Heart left ventricle (tissue), 16 donors: ENCODE measurements at places on chromosomes 4 and X. TPM values are rescaled to one million over a fixed set of nuclear protein-coding genes. Genes with fewer than 3 reads are reported as not detected.

DNA sequence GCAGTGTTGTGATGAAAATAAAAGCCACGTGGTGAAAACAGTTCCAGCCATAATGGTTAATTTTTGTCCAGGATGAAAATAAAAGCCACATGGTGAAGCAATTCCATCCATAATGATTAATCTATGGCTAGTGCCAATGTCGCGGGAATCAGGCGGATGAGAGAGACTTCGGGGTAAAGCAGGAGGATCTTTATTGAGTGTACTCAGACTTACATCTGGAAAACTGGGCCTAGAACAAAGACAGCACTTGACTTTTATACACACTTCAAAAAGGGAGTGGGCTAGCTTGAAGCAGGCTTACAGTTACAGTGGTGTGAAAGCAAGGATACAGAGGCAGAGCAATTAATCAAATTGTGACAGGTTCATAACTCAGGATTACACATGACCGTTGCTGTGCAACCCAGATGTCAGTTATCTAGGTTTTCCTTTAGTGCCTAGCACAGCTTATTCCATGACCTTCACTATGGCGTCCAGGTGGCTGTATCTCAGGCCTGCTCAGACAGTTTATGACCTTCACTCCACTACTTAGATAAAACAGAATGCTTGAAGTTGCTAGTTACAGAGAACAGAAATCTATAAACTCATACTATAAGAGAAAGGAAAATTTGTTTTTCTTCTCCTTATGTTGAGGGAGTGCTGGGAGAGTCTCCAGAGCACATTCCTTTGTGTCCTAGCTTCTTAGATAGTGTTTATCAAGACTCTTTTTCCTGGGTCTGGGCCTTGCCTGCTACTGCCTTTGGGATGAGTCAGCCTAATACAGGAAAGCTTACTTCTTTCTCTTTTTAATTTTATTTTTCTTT lies 5.9 kb upstream of the PLA2G12A start:
- no peak overlapping the region for H3K4me3 ChIP-seq
- H3K27ac ChIP-seq = no peak overlapping the region
- H3K4me1 ChIP-seq = no peaks in the 10 kb centered on the region
- no peaks in the 10 kb centered on the region for H3K27me3 ChIP-seq
- no peaks in the 10 kb centered on the region for H3K36me3 ChIP-seq

- no peaks in the 10 kb centered on the region for H3K36me3 ChIP-seq
- H3K4me3 ChIP-seq = no peak overlapping the region
These were observed 551.8 kb upstream of the PABPC4L start for GRCh38 chr4:134753390-134753789.

- H3K27me3 ChIP-seq = no peaks in the 10 kb centered on the region
- no peaks in the 10 kb centered on the region for H3K36me3 ChIP-seq
- H3K4me3 ChIP-seq = no peak overlapping the region
- no peak overlapping the region for H3K27ac ChIP-seq
- no peaks in the 10 kb centered on the region for H3K4me1 ChIP-seq
These were observed 35.0 kb upstream of the MXD4 start for GRCh38 chr4:2296631-2297601.

DNA sequence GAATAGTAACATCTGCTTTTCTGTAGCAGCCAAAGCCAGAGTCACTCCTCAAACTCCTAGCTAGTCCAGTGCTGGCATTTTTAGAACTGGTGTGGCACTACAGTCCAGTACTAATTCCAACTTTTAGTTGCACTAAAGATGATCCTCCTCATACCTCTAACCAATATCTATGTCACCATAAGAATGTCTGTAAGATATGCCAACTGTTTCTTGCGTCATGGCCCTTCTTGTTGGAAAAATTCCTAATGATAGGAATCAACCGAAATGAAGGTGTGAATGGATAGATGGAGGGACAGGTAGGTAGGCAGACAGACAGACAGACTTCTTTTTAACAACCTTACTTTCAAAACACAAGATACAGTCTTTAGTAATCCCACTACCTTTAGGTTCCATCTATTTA lies 74.6 kb upstream of the PRSS48 start:
- H3K36me3 ChIP-seq = no peaks in the 10 kb centered on the region
- DNase-seq = no peak
- H3K4me3 ChIP-seq = no peak overlapping the region
- peaks cover 27% of the 10 kb centered on the region for H3K4me1 ChIP-seq
- peak overlapping the region; percentile 63 for H3K27ac ChIP-seq

DNA sequence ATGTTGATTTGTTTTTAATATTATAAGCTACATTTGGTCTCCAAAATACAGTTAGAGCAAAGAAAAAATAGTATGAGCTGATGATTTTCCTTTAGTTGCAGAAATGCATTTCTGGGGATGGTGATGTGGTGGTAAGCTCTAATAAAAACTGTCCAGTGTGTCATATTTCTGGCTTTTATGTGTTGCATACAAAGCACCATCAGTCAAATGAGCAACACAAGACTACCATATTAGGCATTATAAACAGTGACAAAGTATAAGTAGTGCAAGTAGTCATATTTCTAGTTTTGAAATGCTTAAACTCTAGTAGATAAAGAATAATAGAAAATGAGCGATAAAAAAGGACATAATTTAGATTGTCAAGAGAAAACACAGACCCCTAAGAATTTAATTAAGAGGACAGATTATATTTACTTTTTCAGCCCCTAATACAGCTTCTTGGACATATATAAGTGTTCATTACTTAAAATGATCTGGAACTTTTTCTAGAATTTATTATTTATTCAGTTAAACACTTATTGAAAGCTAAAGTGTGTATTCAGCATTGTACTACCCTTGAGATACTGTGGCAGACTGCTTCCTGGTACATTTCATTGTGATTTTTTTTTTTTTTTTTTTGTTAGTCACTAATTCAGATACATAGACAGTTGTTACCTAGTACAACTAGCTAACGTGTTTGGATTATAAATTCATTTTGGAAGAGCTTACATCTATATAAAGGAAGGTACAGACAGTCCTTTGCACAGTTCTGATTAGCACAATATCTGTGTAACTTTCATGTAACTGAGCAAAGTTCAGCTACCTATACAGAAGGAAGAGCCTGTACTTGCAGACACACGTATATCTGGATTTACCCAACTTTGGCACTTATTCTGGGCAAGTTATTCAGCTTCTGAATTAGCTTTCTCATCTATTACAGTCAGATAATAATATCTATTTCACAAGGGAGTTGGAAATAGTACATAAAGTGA lies 22.3 kb downstream of the RAP1GDS1 start:
- H3K27me3 ChIP-seq = no peaks in the 10 kb centered on the region
- H3K27ac ChIP-seq = no peak overlapping the region
- DNase-seq = no peak
- H3K4me3 ChIP-seq = no peak overlapping the region

- H3K27me3 ChIP-seq = no peaks in the 10 kb centered on the region
- no peaks in the 10 kb centered on the region for H3K4me1 ChIP-seq
- no peak overlapping the region for H3K27ac ChIP-seq
- DNase-seq = no peak
- H3K36me3 ChIP-seq = no peaks in the 10 kb centered on the region
- no peak overlapping the region for H3K4me3 ChIP-seq
These were observed 566.8 kb downstream of the PDHA2 start for GRCh38 chr4:96406742-96407141.

- no peak overlapping the region for H3K27ac ChIP-seq
- no peaks in the 10 kb centered on the region for H3K4me1 ChIP-seq
- DNase-seq = no peak
- H3K36me3 ChIP-seq = no peaks in the 10 kb centered on the region
- H3K4me3 ChIP-seq = no peak overlapping the region
- no peaks in the 10 kb centered on the region for H3K27me3 ChIP-seq
These were observed 333.1 kb downstream of the MAPK10 start for GRCh38 chr4:86026720-86027119.

GRCh38 chr4:109675181-109675580 lies 28.1 kb downstream of the CASP6 start:
- DNase-seq = no peak
- H3K4me3 ChIP-seq = no peak overlapping the region
- no peaks in the 10 kb centered on the region for H3K36me3 ChIP-seq

- DNase-seq = no peak
- H3K27me3 ChIP-seq = no peaks in the 10 kb centered on the region
- H3K4me3 ChIP-seq = no peak overlapping the region
- H3K27ac ChIP-seq = no peak overlapping the region
- no peaks in the 10 kb centered on the region for H3K36me3 ChIP-seq
- peaks cover 4% of the 10 kb centered on the region for H3K4me1 ChIP-seq
These were observed 12.4 kb downstream of the CAMK2D start for GRCh38 chr4:113749178-113749577.

FGF5 gene
- total RNA-seq = 0.83 TPM

PLXNB3 gene
- 2.3 TPM for total RNA-seq

AWAT2 gene
- total RNA-seq = not detected

DUSP21 gene
- total RNA-seq = not detected

CXorf51B gene
- not detected for total RNA-seq
